ENCODE measurements at places on chromosomes 11 and 22.

- no peak for DNase-seq
Measured at GRCh38 chr11:69055212-69055586, 6.5 kb downstream of the TPCN2 start.

- no peak for DNase-seq
Measured at GRCh38 chr11:3831378-3832239, 9.2 kb downstream of the RHOG start.

DNA sequence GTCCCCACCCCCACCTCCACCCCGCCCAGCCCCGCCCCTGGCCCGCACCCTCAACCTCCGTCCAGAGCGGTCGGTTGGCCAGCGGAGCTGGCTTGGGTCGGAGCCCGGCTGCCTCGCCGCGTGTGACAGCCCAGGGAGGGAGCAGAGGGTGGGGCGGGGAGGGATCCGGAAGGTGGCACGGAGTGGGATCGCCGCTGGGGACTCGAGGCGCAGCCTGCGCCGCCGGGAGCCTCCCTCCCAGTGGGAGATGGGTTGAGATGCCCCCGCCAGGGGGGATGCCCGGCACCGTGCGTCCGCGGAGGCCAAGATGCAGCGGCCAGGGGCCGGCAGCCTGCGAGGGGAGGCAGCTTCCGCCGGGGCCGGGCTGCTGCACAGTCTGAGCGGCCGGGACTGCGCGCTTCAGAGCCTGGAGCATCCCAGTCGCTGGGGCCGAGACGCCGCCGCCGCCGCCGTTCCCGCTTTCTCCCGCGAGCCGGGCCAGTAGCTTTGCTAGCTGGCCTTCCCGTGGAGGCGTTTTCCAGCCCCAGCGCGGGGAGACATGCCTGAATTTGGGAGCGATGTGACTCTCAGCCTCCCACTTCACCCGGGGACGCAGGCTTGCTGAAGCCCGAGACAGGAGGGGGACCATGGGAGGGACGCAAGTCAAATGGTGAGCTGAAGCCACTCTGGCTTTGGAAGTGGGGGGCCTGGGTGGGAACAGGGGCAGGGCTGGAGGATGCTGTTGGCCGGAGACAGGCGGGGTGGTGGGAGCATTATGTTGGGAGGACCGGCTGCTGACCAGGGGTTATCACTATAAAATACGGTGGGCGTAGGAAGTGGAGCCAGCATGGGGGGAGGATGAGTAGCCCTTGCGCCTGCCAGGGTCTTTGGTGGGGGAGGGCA, 40.2 kb downstream of the DIXDC1 start:
- no peak for DNase-seq

- no peak for DNase-seq
Measured at GRCh38 chr22:22531770-22532546, 11.9 kb upstream of the ZNF280A start.

Measured in retinal pigment epithelial cell (primary cell).